ENCODE measurements at places on chromosomes 11 and 22.

- no peak for DNase-seq
Measured at GRCh38 chr11:1289211-1289935, 20.1 kb downstream of the TOLLIP start.

DNA sequence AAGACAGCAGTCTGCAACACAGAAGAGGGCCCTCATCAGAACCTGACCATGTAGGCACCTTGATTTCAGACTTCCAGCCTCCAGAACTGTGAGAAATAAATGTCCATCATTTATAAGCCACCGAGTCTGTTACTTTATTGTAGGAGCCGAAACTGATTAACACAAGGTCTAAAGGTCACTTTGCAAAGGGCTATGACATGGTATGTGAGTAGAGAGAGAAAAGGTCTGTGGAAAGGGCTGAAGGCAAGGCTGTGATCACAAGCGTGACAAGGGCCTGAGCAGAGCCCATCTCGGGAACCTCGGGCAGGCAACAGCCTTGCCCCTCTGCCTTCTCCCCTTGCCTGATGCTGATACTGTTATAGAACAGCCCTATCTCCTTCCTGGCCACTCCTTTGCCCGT, 73.4 kb upstream of the TEAD1 start:
- DNase-seq, result no peak

- DNase-seq, result no peak
Measured at GRCh38 chr11:117713538-117713991, 83.5 kb downstream of the DSCAML1 start.

GRCh38 chr22:46349238-46349637, 13.7 kb downstream of the TRMU start:
- no peak for DNase-seq

- peak; percentile 91 for DNase-seq
Measured at GRCh38 chr22:23128269-23129108, 13.3 kb downstream of the RSPH14 start.

DNA sequence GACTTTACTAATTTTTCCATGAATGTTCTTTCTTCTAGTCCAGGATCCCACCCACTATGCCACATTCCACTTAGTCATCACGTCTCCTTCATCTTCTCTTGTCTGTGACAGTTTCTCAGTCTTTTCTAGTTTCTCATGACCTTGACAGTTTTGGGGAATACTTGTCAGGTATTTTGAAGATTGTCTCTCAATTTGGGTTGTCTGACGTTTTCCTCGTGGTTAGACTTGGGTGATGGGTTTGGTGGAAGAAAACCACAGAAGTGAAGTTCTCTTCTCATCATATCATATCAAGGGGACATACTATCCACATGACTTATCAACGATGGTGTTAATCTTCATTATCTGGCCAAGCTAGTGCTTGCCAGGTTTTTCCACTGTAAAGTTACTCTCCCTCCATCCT, 102.4 kb downstream of the LRRC32 start:
- no peak for DNase-seq

DNA sequence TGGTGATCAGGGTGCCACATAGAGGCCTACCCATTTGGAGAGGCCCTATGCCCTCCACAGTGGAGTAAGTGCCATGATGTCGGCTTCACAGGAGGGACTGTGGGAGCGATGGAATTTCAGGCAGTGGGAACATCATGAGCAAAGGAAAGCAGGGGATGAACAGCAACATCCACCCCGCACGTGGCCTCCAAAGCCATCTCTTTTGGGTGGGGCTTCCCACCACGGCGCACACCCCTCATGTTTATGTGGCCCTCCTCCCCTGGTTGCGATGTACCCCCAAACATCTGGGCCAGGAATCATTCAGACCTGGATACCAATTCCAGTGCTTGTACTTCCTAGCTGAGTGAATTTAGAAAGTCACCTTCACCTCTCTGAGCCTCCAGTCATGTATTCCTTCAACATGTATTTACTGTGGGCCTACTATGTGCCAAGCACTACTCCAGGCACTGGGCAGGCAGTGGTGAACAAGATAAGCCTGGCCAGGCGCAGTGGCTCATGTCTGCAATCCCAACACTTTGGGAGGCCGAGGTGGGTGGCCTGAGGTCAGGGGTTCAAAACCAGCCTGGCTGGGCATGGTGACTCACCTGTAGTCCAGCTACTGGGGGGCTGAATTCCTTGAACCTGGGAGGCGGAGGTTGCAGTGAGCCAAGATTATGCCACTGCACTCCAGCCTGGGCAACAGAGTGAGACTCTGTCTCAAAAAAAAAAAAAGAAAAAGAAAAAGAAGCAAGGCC, 1.8 kb upstream of the MAFF start:
- no peak for DNase-seq

DNA sequence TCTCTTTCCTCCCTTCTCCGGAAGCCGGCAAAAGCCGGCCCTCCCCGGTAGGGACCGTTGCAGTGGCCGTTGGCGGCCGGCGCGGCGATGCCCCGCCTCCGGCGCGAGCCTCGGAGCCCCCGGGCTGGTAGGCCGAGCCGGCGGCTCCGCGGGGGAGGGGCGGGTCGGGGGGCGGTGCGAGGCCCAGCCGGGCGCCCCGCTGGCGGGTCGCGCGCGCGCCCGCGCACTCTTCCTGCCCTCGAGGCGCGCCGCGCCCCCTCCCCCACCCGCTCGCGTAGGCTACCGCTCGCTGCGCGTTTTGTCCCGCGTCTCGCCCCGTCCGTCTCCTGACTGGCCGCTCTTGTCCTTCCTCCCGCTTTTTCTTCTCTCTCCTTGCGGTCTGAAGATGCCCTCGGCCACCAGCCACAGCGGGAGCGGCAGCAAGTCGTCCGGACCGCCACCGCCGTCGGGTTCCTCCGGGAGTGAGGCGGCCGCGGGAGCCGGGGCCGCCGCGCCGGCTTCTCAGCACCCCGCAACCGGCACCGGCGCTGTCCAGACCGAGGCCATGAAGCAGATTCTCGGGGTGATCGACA, 591 bp downstream of the CAPRIN1 start:
- peak; percentile 96 for DNase-seq

- no peak for DNase-seq
Measured at GRCh38 chr11:31689559-31689958, 121.6 kb downstream of the PAX6 start.

GRCh38 chr11:31974366-31975136, 116.3 kb upstream of the RCN1 start:
- no peak for DNase-seq

- peak; percentile 36 for DNase-seq
Measured at GRCh38 chr11:14773755-14774154, 118.3 kb downstream of the CYP2R1 start.

GRCh38 chr11:123065621-123066020, 3.7 kb upstream of the HSPA8 start:
- no peak for DNase-seq

DNA sequence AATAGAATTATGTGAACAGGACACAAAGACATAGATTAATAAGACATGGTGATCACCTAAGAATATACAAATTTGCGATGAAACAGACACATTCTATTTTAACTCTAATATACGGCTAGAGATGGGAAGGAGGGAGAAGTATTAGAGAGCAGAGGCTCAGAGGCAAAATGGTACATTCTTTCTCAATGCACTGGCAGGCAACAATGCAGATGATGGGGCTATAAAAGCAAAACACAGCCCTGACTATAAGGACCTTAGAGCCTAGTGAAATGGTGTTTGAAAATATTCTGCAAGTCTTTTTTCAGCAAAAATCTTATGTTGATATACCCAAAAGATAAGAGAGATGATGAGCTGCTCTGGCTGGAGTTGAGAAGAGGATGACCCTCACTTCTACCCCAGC, 13.1 kb downstream of the TCF20 start:
- no peak for DNase-seq

DNA sequence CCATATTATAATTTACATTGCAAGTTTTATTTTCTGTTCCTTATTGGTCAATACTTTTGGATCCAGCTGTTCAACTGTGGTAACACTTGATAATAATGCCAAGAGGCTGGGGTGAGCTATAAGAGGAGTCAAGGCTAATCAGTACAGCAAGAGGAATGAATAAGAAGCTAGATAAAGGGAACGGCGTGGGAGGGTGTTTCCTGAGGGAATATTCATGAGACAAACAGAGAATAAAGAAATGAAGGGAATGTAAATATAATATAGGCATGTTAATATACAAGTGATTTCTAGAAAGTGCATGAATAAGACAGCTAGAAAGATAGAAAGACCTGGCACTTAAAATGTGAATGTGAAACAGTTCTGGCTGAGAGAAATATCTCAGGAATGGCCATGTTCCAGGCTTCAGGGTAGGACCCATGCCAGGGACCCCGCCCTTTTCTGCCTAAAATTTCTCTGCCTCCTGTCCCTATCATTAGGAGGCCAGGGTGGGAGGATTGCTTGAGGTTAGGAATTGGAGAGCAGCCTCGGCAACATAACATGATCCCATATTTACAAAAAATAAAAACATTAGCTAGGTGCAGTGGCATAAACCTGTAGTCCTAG, 3.9 kb downstream of the OR51B4 start:
- no peak for DNase-seq

DNA sequence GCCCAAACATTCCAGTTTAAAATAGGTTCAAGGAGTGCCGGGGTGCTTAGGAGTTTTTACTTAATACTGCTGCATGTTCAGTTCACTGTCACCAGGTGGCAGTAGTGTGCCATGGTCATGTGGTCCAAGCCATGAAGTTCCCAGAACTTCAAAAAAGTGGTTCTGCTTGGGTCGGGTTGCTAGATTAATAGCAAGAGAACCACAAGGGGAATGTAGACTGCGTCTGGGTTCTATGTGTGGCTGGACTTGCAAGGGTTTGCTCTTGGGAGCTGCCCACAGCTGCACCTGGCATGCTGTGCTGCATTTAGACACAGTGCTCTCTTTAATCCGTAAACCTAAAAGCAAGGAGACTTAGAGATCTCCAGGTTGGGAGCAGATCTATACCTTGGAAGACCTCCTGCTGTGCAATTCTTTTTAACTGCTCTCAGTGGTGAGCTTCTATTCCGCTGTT, 6.5 kb upstream of the SPON1 start:
- peak; percentile 83 for DNase-seq

DNA sequence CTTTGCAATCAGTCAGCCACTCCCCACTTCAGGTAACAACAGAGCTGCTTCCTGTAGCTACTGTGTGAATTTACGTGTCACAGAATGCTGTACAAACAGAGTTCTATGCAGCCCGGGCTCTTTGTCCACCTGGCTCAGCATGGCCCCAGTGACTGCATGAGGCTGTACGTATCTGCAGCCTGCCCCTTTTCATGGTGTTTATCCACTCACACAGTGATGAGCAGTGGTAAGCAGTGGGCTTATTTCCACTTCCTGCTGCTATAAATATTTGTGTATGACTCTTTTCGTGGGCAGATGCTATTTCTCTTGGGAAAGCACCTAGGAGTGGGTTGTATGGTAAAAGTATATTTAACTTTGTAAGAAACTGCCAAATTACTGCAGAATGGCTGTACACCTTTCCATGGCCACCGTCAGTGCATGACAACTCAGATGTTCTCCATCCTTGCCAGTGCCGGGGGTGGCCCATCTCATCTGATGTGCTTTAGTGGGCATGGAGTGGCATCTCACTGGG, 43.3 kb downstream of the MYEOV start:
- no peak for DNase-seq

DNA sequence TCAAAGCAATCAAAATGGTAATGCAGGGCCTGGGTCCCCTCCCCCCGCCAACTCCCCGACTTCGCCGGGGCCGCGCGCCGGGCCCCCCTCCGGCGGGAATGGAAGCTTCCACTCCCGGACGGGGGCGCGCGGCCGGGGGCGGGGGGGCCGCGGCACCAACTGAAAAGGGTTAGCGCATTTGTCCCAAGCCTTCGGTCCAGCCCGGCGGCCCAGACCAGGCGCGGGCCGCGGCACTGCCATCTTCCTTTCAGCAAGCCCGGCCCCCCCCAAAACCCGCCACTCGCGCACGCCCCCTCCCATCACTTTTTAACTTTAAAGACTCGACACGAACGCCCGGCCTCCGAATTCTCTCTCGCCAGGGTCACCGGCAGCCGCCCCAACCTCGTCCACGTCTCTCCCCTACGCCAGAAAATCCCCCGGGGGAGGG, 2.8 kb downstream of the PHF21B start:
- peak; percentile 84 for DNase-seq

GRCh38 chr11:71086687-71087258, 165.6 kb downstream of the SHANK2 start:
- DNase-seq, result peak; percentile 82

DNA sequence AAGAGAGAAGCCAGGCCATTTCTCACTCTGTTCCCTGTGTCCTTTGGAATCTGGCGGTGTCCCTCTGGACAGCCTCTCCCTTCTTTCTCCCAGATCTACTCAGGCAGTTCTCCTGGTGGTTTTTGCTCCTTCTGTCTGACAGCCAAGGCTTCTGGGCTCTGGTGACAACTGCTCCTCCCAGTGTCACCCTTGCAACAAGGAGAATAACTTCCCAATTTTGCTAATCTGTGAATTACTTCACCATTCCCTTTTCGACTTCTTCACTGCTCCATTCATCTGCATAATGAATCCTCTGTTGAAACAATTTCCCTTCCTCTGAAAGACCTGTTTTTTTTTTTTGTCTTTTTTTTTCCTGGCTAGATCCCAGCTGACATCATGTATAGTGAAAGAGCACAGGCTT, 56.3 kb upstream of the PDE3B start:
- no peak for DNase-seq

- DNase-seq, result peak; percentile 11
Measured at GRCh38 chr11:113951537-113951936, 23.4 kb upstream of the HTR3A start.

- DNase-seq, result no peak
Measured at GRCh38 chr11:134742956-134743819, 331.1 kb upstream of the B3GAT1 start.

DNA sequence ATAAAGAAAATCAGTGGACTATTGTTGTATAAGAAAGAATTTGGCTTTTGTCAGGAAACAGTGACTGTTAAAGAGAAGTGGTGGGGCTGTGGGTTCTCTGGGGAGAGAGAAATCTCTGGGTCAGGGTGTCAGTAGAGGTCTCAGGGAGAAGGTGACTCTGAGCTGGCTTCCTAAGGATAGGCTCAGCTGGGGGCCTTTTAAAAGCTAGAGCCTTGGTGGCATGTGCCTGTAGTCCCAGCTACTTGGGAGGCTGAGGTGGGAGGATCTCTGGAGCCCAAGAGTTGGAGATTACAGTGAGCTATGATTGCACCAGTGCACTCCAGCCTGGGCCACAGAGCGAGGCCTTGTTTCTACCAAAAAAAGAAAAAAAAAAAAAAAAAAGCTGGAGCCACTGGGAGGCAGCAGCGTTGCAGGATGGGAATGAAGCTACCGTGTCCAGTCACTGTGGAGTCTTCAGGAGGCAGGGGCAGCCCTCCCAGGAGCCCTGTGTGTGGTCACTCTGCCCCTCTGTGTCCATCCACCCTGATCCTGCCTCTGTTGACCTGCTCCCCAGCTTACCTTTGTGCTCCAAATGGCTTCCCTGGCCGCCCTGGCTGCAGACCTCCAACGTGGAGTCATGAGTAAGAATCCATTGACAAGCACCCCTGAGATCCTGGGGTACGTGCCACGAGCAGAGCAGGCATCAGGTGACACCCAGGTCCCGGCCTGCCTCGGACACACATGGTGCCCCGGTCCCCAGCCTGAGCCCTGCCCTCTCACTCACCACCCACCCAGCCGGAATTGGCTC, 5.4 kb upstream of the MIF start:
- peak; percentile 45 for DNase-seq

GRCh38 chr11:123145220-123145619, 49.8 kb downstream of the CLMP start:
- DNase-seq, result no peak

- DNase-seq, result no peak
Measured at GRCh38 chr11:45383224-45383623, 97.1 kb upstream of the SYT13 start.

- no peak for DNase-seq
Measured at GRCh38 chr22:28978158-28978557, 83.5 kb downstream of the C22orf31 start.

GRCh38 chr11:84780689-84781293, 846.4 kb downstream of the DLG2 start:
- peak; percentile 34 for DNase-seq
